Activated gamma-delta T cell (primary cell): ENCODE measurements at places on chromosomes 1 and 21.

- DNase-seq = no peak
Measured at GRCh38 chr1:226104671-226105121, 42.2 kb downstream of the H3-3A start.

- DNase-seq = no peak
Measured at GRCh38 chr1:30950700-30951099, 42.1 kb upstream of the SDC3 start.

DNA sequence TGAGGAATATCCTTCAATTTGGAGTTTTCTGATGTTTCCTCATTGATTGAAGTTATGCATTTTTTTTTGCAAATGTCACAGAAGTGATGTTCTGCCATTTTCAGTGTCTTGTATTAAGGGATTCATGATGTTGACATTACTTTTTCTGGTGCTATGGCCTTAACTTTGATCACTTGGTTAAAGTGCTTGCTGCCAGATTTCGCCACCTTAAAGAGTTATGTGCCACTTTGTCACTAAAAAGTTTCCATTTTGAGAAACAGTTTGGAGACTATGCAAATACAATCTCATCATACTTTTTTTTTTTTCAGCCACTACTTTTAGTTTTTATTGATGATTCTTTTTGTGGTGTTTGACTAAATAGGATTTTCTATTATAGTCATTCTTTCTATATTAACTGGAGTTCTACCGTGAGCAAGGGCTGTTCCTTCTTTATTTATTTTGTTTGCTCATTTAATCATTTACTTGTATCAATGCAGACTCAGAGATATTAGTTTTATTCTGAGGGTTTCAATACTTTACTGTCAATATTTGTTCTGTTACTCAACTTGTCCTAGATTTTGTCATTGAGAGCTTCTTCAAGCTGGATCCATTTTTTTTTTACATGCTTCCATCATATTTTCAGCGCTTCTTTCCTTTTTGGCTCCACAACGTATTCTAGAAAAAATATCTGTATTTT is 3.2 kb downstream of the GBP7 start:
- DNase-seq = no peak

DNA sequence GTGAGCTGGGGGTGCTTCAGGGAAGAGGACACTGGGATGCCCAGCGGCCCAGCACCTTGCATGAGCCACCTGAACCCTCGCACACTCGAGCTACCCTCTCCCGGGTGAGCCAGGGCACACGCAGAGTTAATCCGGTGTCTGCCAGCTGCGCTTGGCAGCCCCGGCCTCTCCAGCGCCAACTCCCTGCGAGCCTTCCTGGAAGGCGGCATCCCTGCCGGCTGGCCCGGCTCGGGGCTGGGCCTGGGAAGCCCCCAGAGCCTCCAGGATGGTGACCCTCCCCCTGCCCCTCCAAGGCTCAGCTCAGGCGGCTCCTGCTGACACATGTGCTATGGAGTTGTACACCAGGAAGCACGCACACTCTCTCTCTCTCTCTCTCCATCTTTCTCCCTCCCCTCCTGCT is 48.7 kb downstream of the RAP1GAP start:
- DNase-seq = no peak
